ENCODE measurements at places on chromosomes 7 and 10.

DNA sequence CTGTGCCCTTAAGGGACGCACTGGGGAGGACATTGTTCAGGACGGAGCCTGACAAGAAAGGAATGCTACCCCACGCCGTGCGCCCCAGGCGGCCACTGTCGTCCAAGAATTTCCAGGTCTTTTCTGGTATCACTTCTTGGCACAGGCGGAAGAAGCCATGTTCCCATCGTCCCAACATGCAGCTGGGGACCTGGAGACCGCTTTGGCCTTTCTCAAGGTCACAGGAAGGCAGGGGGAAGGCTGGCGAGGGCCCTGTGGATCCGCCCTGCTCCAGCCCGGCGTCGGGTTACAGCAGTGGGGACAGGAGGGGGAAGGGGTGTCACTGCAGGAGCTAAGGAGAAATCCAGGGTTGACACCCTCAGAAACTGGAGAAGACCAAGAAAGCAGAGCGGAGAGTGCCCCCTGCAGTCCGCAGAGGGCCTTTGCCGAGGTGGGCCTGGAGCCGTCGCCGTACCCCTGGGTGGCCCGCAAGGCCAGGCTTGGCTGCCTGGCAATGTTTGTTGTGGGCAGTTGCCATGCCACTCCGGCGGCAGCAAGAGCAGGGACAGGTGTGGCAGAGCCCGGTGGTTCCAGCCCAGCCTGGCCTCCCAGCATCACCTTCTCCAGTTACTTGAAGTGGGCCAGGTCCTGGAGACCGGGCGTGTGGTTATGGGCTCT, 104.1 kb downstream of the LHPP start:
- no peak for DNase-seq

GRCh38 chr7:114663502-114663901, 248.9 kb downstream of the FOXP2 start:
- no peak for DNase-seq

- no peak for DNase-seq
Measured at GRCh38 chr10:122287570-122287969, 16.5 kb downstream of the BTBD16 start.

GRCh38 chr10:96910488-96911395, 78.6 kb downstream of the LCOR start:
- no peak for DNase-seq

- DNase-seq: no peak
Measured at GRCh38 chr10:23918839-23919238, 290.1 kb upstream of the KIAA1217 start.

DNA sequence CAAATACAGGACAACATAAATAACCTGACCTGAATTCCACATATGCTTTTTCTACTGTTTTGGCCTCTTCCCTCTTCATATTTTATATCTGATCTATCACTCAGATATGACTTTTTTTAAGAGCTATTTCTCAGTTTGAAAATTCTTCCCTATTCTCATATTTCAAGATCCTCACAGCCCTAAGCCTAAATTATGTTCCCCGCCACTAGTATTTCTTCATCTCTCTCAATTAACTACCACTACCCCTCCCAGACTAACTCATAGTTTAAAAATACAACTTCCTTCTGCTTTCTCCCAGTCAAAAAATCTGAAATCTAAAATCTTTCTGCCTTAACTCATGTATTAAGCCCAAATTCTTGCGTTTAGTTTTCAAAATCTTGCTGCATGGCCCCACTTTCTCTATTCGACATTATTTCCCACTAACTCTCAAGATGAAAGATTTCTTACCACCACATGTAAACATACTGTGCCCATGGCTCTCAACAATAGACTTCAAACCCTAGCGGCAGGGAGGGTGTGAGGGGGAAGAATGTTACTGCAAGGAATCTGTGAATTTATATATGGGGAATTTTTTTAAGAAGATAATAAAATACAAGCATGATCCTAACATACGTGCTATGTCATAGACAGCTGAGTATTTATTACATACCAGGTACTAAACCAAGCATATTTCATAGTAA, 64.6 kb downstream of the TFEC start:
- no peak for DNase-seq

GRCh38 chr10:48523212-48523819, 81.6 kb downstream of the ARHGAP22 start:
- DNase-seq: no peak

DNA sequence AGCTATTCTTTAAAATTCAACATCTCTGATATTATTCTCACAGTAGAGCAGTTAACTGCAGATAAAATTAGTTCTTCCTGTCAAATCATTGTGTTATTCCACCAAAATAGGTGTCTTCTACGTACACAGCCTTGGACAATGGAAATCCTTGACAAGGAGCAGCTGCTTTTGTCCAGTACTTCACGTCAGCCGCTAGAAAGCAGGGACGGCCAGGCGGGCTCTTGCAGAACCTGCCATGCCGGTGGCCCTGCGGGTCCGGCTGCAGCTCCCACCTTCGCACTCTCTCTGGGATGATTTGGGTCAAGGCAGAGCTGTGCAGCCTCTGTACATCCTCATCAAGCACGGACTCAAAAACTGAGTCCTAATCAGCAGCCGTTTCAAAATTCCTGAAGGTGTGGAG, 2.2 kb upstream of the FOXI2 start:
- DNase-seq: no peak

DNA sequence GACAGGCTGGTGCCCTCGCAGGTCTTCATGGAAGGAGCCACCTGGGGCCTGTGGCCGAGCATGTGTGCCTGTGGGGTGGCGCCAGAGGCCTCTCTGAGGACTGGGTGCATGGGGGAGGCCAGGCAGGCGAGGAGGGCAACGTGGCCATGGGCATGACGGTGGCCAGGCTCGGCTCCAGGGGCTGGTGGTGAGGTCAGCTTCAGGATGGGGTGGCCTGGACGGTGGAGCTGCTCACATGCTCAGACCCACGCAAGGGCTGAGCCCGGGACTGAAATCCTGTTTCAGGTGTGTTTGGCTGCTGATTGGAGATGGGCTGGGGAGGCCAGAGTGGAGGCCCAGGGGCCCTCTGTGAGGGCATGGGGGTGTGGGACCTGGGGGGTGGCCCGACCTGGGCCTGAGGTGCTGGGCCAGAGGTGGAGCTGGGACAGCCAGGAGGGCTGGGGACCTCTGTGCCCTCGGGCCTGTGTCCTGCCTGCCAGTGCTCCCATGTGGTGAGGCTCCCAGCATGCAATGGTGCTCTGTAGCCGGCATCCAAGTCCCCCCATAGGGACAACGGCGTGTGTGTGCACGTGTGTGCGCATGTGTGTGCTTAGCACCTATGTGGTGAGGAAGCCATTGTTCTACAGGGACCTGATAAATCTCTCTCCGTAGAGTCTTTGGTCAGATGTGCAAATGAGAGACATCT, 71.1 kb downstream of the INPP5A start:
- DNase-seq: no peak

GRCh38 chr7:32937344-32938174, 19.7 kb upstream of the FKBP9 start:
- no peak for DNase-seq

Data from activated CD4-positive, alpha-beta T cell treated with anti-CD3 and anti-CD28 coated beads, Interleukin-2, amount 50 U/mL, for 1 hour (primary cell).